Dermis blood vessel endothelial cell (primary cell): ENCODE measurements at places on chromosomes 2 and 18.

GRCh38 chr2:204357286-204357685, 188.0 kb upstream of the PARD3B start:
- DNase-seq = no peak

DNA sequence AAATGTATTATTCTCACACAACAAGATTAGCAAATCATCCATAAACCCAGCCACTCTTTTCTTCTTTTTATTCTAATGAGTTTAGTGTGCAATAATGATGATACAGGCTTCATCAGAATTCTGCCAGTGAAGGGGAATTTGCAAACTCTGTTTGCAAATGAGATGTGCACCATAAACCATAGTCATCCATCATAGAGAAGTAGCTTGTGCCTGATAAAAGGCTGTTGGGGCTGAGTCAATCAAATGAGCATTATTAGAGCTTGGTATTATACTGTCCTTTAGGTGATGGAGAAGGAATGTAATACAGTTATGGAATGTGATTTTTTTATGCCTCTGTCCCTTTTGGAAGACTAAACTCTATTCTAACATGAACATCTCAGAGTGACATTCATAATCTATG, 101.8 kb downstream of the DCC start:
- no peak for DNase-seq

- DNase-seq = peak; percentile 18
Measured at GRCh38 chr2:240024766-240025165, 376 bp downstream of the NDUFA10 start.

DNA sequence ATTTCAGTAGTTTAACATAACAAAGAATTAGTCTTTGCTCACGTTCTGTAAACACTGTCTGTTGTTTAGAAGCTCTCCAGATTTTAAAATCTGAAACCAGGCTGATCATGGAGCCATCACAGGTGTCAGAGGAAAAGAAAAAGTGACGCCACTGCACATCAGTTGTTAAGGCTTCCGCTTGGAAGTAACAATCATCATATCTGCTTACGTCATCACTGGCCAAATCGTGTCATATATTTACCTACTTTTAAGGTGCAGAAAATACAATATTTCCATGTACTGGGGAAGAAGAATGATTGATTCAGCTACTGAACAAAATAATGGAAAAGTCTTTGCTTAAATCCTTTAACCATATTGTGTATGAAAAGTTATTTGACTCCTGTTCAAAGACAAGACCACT, 382.6 kb upstream of the MC4R start:
- DNase-seq = peak; percentile 50
